NCI-H1417 (cell line): ENCODE measurements at places on chromosomes 3 and 15.

- DNase-seq, result no peak
Measured at GRCh38 chr15:84953726-84954125, 27.9 kb upstream of the PDE8A start.

DNA sequence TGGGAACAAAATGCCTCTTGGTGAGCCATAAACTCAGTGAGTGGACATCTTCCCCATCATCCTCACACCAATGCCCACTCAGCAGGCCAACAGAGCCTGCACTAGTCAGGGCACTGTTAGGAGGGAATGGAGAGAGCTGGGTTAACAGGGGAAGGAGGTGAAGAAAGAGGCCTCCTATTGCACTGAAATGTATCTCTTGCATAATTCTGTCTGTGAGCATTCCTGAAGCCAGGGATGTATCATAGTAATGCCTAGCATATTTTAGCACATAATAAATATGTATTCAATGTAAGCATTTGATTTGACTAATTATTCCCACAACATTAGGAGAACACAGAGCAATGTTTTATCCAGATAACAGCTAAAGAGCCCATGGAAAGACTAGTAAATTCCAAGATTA is 81.2 kb downstream of the ANO10 start:
- DNase-seq, result no peak

- no peak for DNase-seq
Measured at GRCh38 chr15:94306700-94307650, 75.6 kb downstream of the MCTP2 start.

DNA sequence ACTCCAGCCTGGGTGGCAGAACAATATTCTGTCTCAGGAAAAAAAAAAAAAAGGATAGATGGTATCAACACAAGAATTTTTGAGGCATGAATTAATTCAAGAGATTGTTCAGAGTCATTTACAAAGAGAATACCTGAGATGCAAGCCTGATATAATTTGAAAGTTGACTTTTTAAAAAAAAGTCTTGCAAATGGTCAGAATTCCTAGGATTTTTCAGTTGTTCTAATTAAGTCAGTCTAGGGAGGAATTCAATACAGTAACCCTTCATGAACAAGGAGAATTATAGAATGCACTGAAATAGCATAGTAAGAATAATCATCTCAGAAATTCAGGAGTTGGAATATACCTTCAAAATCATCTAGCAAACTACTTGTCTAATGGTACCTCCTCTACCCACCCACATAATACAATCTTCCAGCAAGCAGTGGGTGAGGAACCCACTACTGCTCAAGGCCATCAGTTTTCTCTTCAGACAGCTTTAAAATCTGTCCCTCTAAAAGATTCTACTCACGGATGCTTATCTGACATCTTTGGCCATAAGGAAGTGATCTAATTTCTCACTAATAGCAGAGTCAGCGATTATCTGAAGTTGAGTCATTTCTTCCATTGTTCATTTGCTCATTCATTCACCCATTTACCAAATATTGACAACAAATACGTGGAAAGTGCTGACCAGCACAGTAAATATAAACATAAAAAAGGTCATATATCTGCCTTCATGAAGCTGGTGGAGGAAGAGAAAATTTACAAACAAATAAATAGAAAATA is 159.6 kb downstream of the GREM1 start:
- DNase-seq, result no peak

DNA sequence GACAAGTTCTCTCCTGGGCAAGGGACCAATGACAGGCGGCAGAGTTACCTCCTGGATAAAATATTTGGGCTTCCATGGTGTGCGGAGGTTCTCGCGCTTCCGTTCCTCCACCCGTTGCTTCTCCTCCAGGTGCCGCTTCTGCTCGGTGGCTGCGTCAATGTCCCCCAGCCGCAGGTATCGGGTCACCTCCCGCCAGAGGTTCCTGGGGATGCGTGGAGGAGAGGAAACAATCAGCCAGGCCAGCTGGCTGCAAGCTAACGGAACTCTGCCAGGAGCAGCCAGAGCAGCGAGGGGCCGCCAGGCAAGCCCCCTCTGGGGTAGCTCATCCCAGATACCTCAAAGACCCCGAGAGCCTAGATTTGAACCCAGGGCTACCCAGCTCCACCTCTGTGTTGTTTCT is 131.3 kb downstream of the STT3B start:
- DNase-seq, result no peak

DNA sequence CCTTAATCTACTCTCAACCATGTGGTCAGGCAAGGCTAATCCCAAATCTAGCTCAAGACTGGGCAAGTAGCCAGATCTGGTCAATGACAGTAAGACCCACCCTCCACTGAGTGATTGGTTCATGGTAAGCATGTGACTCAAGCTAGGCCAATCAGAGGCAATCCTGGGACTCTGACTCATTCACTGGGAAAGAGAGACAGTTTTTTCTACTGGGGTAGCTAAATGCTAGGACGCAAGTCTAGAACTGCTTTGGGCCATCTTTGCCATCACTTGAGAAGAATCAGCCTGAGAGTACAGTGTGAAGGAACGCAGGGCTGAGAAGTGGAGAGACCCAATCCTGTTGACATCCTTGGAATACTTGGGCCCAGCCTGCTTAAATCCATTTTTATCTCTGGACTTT is 9.4 kb upstream of the RAD18 start:
- DNase-seq, result no peak
